ENCODE measurements at places on chromosomes 6 and 20.

DNA sequence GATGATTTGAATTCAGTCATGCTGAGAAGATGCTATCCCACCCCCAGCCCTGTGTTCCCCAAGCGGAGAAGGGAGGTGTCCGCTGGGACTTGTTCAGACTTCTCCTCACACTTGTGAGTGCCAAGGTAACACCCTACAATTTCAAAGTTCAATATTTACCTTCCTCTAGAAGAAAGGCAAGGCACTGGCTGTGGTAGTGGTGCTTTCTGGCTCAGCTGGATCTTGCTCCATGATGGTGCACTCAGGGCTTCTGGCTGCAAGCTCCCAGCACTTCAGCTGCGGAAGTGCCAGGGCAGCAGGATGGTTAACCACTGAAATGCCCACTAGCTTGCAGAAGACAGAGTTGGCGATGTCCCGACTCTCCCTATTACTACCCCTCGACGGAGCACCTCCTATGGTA is 135.4 kb downstream of the MTFR2 start:
- DNase-seq: no peak

DNA sequence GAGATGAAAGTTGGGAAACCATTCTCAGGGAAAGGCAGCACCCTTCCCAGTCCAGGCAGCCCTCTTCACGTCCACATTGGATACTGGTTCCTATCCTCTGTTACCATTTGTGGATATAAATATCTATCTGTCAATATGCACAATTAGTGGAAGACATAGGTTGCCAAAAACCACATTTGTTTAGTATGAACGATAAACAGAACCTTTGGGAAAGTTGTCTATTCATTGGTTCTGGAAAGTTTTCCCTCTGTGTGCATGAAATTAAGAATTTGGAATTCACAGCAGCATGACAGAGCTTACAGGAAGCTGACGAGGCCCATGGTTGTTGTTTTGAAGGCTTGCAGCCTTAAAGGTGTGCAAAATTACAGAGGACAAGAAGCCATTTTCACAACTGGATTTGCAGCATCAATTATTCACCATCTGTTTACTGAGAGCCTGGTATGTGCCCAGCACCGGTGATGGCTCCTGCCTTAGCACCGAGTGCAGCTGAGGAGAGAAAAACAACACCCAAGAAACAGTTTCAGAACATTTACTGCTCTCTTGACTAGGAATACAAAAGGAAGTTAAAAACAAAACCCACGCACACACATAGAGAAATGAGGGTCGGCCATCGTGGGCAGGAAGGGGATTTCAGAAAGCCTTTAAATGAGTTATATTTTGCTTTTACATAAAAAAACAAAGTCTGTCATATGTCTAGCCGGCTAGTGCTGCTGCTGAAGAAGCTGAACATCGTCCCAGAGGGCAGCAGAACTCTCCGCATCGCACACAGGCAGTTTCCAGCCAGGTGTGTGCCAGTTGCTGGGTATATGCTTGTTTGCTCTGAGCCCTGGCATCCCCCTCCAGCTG is 319.6 kb downstream of the FARS2 start:
- no peak for DNase-seq

GRCh38 chr6:53916804-53917463 is 122.1 kb downstream of the LRRC1 start:
- DNase-seq: no peak

- no peak for DNase-seq
These were observed 120.2 kb downstream of the QRSL1 start for GRCh38 chr6:106749609-106750008.

GRCh38 chr6:105943514-105943913 is 142.6 kb upstream of the PRDM1 start:
- no peak for DNase-seq

GRCh38 chr6:78076371-78076770 is 423.5 kb downstream of the MEI4 start:
- DNase-seq: no peak

- DNase-seq: no peak
These were observed 45.1 kb upstream of the TASP1 start for GRCh38 chr20:13683833-13684232.

DNA sequence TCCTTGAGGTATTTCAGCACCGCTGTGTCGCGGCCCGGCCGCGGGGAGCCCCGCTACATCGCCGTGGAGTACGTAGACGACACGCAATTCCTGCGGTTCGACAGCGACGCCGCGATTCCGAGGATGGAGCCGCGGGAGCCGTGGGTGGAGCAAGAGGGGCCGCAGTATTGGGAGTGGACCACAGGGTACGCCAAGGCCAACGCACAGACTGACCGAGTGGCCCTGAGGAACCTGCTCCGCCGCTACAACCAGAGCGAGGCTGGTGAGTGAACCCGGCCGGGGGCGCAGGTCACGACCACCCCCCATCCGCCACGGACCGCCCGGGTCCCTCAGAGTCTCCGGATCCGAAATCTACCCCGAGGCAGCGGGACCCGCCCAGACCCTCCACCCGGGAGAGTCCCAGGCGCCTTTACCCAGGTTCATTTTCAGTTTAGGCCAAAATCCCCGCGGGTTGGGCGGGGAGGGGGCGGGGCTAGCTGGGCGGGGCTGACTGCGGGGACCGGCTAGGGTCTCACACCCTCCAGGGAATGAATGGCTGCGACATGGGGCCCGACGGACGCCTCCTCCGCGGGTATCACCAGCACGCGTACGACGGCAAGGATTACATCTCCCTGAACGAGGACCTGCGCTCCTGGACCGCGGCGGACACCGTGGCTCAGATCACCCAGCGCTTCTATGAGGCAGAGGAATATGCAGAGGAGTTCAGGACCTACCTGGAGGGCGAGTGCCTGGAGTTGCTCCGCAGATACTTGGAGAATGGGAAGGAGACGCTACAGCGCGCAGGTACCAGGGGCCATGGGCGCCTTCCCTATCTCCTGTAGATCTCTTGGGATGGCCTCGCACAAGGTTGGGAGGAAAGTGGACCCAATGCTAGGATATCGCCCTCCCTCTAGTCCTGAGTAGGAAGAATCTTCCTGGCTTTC is 693 bp downstream of the HLA-F start:
- DNase-seq: no peak

GRCh38 chr20:23928788-23929187 is 49.2 kb upstream of the CST5 start:
- no peak for DNase-seq

DNA sequence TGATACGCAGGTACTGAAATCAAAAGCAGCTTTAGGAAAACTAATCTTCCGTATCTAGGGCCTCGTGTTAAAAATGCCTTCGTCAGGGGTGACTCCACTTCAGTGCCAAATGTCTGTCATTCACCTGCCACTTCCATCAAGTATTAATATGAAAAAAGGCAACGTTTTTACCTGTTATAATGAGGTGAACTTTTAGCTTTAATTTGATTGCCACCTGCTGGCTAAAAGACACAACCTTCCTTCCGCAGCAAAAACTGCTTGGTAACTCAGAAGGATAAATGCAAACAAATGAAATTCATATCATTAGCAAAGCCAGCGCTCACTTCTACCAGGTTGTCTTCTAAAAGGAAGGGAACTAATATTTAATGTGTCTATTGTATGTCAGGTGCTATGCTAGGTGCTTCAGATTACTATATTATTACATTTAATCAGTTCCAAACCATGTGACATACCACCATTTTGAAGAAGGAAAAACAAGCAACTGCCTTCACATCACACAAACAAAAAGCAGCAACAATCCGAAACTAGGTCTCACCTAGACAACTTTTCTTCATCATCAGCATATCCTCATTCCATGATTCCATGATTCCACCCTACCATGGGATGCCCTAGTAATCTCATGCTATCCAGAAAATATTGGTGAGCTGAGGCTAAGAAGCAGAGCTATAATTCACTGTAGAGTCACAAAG is 20.6 kb upstream of the ARHGAP18 start:
- no peak for DNase-seq

DNA sequence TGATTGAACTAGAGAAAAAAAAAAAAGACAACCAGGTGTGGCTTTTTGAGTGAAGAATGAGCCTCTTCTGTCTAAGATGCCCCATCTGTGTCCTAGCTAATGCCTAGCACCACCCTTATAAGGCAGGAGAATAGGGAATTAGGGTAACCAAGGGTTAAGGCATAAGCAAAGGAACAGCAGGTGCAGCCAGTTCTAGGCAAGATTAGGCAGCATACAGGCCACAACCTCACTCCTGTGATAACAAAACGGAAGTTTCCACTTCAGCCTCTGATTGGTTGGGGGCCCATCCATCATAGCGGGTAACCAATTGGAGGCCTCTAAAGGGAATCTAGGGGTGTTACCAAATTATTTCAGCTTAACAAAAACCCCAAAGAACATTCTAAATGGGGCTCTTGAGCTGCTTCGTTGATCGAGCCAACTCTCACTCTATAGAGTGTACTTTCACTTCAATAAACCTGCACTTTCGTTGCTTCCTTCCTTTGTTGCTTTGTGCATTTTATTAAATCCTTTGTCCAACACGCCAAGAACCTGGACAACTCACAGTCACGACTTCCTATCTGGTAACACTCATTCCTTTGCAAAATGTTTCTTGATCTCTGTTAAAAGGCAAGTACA is 61.9 kb upstream of the TAGAP start:
- peak; percentile 14 for DNase-seq

DNA sequence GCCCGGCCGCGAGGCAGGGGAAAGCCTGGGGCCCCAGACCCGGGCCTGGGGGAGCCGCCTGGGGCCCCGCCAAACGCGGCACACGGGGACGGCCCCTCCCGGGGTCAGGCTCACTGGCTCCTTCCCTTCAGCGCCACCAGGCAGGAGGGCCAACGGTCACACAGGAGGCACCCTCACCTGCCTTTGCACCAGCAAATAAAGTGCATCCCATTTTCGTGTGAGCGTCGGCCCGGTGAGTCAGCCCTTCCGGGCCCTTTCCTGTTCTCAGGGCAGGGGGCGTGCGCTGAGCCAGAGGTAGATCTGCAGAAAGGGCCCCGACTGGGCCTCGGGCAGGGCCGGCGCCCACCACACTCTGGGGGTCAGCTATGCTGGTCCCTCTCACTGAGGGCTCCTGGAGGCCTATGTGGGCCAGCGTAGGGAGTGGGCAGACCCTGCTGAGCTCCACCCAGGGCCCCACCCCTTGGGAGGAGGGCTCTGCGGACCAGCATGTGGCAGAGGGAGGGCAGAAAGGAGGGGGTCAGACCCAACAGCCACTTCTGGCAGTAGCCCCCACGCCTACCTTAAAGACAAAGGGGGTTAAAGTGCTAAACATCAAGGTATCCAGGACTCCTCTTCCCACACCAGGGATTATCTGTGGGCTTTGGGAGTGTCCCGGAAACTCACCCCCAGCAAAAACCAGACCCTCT is 931 bp upstream of the UCKL1 start:
- peak; percentile 64 for DNase-seq

GRCh38 chr6:132950566-132950965 is 136.2 kb downstream of the RPS12 start:
- DNase-seq: no peak

- peak; percentile 50 for DNase-seq
These were observed 26.8 kb downstream of the PPP1R14C start for GRCh38 chr6:150169609-150170008.

DNA sequence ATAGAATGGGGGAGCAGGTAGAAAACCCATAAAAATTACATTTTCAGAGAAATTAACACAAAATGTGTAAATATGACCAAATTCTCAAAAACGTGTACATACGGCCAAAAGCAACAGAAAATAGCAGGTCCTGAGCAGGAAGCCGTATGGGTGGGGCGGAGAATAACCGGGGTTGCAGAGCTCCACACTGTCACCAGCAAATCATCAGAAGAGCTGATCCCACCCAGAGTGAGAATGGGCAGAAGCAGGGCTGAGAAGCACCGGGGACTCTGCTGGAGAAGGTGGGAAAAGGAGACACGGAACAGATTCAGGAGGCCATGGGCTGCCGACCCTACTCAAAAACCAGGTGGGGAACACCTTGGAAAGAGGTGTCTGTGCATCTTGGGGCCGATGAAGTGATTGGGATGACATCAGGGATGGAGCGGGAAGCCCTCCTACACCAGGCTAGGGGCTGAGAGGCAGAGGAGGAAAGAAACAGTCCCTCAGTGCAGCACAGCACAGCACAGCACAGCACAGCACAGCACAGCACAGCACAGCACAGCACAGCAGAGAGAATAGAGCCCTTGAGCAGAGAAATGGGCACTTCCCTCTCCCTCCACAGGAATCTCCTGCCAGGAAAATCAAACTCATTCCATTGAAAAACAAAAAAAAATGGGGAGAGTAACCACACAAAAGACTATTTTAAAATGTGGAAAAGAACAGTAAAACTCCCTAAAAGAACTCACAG is 22.3 kb downstream of the STX7 start:
- DNase-seq: no peak

DNA sequence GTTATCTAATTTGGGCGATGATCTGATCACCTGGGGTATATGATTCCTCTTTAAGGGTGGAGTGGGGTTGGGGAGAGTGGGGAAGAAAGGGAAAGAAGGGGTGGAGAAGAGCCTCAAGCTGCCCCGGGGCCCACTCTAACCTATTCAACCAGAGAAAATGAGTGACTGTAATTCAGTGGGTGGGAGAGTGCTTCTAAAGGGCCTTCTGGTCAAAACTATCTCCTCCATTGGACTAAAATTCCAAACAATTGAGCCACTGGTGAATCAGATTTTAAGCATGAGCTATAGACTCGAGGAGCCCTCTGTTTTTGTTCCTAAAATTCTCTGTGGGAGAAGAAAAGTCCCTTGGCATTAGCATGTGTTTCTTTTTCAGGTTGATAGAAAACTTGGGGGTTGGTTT is 296.8 kb downstream of the CLIC5 start:
- no peak for DNase-seq

- no peak for DNase-seq
These were observed 55.7 kb downstream of the LYRM4 start for GRCh38 chr6:5205035-5205507.
